Right lobe of liver (tissue), 6 donors: ENCODE measurements at places on chromosomes 3 and 15. TPM values are rescaled to one million over a fixed set of nuclear protein-coding genes. Genes with fewer than 3 reads are reported as not detected.

DNA sequence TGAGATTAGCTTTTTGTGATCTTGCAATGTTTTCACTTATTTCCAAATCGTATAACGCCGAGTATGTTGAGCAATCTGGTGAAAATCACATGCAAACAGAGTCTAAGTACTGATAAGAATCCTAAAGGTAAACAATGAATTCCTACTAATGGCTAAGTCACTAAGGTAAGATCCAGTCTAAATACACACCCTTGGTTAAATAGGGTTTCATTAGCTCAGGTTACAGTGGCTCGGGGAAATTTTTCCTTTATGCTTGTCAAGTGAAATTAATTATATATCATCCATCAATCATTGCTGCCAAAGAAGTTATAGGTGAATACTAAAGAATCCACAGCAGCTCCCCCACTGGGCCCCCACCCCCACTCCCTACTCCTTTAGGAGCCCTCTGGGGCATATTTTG lies 139.3 kb downstream of the SOX2 start:
- DNase-seq = no peak

- no peak for DNase-seq
Measured at GRCh38 chr15:69012761-69013364, 1.6 kb upstream of the NOX5 start.

Gene SYNPR
- total RNA-seq = not detected

DNA sequence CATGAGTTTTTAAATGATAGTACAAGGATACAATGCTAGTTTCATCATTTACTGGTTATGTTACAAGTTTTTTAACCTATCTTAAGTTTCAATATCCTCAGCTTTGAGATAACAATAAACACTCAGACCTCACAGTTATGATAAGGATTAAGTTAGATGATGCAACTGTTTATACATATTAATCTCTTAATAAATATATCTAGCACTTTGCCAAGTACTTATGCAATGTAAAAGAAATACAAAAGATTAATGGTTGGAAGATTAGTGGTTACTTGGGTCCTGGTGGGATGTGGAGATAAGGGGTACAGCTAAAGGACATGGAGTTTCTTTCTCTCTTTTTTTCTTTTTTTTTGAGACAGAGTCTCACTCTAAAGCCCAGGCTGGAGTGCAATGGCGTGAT lies 12.0 kb downstream of the SPPL2A start:
- DNase-seq = no peak

Gene ERICH6
- total RNA-seq = not detected

Gene LRRC2
- 5.6 TPM for total RNA-seq

DNA sequence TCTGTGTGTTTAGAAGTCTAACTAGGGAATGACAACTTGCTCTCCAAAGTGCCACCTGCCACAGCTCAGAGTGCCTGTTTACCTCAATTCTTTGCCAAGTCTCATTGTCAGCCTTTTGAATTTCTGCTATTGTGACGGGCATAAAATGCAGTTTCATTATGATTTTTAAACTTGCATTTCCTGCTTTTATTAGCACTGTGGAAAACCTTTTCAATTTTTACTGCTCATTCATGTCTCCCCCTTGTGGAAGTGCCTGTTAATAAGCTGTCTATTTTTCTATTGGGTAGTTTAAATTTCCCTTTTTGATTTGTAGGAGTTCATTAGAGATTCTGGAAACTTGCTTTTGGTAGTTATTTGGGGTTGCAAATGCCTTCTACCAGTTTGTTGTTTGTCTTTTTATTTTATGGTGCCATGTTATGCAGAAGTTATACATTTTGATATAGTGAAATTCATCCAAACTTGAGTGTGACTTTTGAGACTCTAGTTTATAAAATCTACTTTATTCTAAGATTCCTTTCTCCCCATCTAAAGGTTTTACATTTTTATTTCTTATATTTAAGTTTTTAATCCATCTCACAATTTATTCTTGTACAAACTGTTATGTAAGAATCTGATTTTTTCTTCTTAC lies 53.9 kb upstream of the FRMD4B start:
- no peak for DNase-seq

DNA sequence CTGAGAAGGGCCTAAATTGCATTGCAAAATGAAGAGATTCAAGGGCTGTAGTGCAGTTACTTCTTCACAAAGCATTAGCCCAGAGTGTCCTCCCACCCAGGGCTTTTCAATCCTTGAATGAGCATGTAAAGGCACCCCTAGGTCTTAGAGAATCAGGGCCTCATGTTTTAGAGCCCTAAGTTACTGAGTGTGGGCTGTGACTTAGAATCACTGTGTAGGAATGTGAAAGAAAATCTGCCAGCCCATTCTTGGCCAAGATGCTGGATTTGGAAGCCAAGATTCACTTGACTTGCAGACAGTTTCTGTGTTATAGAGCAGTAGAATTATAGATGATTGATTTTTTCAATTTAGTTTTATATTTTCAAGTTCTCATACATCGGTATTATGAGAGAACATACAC lies 153.2 kb downstream of the MYRIP start:
- no peak for DNase-seq

GRCh38 chr3:111311709-111312235 lies 230.2 kb upstream of the CD96 start:
- DNase-seq = no peak

Gene TTC23
- total RNA-seq = 10.0 TPM

Gene RETNLB
- not detected for total RNA-seq

Gene IDH2
- total RNA-seq = 271 TPM

GRCh38 chr15:48614051-48614450 lies 31.5 kb downstream of the FBN1 start:
- no peak for DNase-seq

Gene RSRC1
- 11.7 TPM for total RNA-seq

- DNase-seq = no peak
Measured at GRCh38 chr3:185878920-185879319, 54.1 kb upstream of the IGF2BP2 start.

- DNase-seq = no peak
Measured at GRCh38 chr15:78244893-78245292, 10.5 kb upstream of the ACSBG1 start.

GRCh38 chr3:195249858-195250464 lies 21.0 kb downstream of the XXYLT1 start:
- no peak for DNase-seq

Gene DPPA2
- not detected for total RNA-seq

Gene SERPINI2
- total RNA-seq = not detected

- no peak for DNase-seq
Measured at GRCh38 chr3:186583831-186584230, 13.3 kb downstream of the DNAJB11 start.

Gene C3orf49
- not detected for total RNA-seq

Gene CLRN1
- total RNA-seq = not detected

Gene ANKUB1
- total RNA-seq = not detected

DNA sequence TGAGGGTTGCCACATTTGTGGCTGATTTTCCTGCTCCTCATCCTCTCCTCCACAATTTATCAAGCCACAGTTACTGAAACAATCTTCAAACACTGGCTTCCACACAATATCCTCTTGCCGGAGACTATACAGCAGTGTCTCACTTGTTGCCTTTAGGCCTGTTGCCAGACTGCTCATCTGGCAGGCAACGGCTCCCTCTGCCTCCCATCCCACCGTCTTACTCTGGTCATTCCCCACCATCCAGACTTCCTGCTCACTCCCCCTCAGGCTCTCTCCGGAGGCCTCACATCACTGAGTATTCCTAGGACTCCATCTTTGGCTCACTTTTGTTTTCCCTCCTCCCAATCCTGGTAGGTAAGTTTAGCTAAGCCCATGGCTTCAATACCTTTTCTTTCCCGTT lies 301.9 kb downstream of the IL20RB start:
- no peak for DNase-seq
